ENCODE measurements at places on chromosomes 3 and 15. TPM values are rescaled to one million over a fixed set of nuclear protein-coding genes. Genes with fewer than 3 reads are reported as not detected.

The ACAN gene
- 0.20 TPM for polyA plus RNA-seq

GRCh38 chr3:42520906-42521305, 18.5 kb downstream of the VIPR1 start:
- DNase-seq, result no peak

DNA sequence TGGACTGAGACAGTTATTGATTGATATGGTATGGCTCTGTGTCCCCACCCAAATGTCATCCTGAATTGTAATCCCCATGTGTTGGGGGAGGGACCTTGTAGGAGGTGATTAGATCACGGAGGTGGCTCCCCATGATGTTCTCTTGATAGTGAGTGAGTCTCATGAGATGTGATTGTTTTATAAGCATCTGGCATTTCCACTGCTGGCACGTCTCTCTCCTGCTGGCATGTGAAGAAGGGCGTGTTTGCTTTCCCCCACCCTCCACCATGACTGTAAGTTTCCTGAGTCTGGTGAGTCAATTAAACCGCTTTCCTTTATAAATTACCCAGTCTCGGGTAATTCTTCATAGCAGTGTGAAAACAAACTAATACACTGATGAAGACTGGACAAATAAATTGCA, 105.6 kb upstream of the MELTF start:
- no peak for DNase-seq

DNA sequence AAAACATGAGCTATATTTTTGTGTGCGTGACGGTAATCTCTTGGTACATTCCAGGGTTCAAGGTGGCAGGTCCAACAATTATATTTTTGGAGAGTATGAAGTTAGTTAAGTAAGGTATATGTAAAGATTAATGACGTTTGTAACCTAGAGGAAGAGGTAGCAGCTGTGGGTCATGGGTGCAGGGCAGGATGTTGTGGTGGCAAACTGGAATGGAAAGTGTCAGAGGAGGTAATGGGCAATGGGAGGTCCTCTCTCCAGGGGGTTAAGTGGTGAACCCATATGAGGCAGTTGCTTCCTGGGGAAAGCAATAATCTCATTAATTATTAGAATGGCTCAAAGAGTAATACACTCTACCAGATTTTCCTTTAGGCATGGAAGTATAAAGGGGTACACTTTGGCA, 1.0 kb upstream of the CD200R1L start:
- DNase-seq, result no peak

- DNase-seq, result no peak
Measured at GRCh38 chr15:52370010-52370409, 74.4 kb upstream of the MYO5C start.

- no peak for DNase-seq
Measured at GRCh38 chr15:92200891-92201290, 192.8 kb upstream of the ST8SIA2 start.

- DNase-seq, result no peak
Measured at GRCh38 chr3:140972833-140973232, 31.2 kb downstream of the SLC25A36 start.

Data from AG04450 (cell line).